H7 (cell line): ENCODE measurements at places on chromosomes 13 and 19. TPM values are rescaled to one million over a fixed set of nuclear protein-coding genes. Genes with fewer than 3 reads are reported as not detected.

GRCh38 chr13:37418490-37418889 lies 180.1 kb downstream of the POSTN start:
- no peak for DNase-seq

- DNase-seq = peak; percentile 96
These were observed 19.6 kb upstream of the EPHX3 start for GRCh38 chr19:15251749-15252397.

- DNase-seq = no peak
These were observed 994.2 kb downstream of the UQCRFS1 start for GRCh38 chr19:28218728-28219127.

GRCh38 chr13:101917833-101918661 lies 465.6 kb downstream of the ITGBL1 start:
- DNase-seq = peak; percentile 51

DNA sequence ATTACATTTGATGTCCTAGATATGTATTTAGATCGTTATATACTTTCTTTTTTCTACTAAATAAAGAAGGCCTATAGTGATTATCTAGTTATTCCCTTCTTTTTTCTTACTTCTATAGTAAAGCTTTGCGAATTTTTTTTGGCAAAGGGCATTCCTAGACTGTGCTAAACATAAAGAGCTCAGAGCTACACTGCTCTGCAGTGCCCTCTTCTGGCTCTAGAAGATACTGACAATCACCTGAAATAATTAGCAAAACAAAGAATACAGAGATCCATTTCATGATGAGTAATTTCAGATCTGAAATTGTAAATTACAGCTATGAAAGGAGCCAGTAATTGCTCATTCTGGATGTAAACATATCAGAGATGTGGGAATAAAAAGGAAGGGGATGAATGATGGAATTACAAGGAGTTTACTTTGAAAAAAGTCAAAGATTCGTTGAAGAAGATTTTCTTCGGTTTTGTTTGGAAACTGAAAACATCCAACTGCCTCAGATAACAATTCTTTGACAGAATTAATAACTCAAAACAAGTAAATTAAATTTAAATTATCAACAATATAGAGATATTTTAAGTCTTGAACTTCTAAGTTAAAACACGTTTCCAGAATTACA lies 288.5 kb downstream of the NALCN start:
- DNase-seq = peak; percentile 38

GRCh38 chr13:109145631-109146030 lies 516.2 kb downstream of the MYO16 start:
- peak; percentile 67 for DNase-seq

DNA sequence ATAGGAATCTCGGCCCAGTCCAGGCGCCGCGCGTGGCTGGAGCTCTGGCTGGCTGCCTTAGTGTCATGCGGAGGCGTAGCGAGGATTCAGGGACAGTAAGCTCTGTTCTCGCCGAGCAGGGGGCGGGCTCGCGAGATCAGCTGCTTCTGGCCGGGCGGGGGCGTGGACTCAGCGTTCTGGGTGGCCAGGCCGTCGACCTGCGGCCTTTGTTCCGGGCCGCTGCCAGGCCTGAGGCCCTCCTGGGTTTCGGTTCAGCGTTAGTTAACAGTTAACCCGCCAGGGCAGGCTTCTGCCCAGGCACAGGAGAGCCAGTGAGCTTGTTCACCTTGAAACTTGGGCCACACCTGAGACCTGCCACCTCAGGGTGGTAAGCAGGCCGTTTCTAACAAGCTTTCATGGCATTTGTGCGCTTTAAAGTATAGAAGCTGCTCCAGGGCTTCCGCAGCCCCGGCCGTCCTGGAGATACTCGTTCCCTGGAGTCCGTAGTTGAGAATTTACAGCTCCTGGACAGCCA lies 332.2 kb upstream of the SGCG start:
- peak; percentile 85 for DNase-seq

- DNase-seq = no peak
These were observed 3.4 kb downstream of the TMEM59L start for GRCh38 chr19:18616023-18616422.

DNA sequence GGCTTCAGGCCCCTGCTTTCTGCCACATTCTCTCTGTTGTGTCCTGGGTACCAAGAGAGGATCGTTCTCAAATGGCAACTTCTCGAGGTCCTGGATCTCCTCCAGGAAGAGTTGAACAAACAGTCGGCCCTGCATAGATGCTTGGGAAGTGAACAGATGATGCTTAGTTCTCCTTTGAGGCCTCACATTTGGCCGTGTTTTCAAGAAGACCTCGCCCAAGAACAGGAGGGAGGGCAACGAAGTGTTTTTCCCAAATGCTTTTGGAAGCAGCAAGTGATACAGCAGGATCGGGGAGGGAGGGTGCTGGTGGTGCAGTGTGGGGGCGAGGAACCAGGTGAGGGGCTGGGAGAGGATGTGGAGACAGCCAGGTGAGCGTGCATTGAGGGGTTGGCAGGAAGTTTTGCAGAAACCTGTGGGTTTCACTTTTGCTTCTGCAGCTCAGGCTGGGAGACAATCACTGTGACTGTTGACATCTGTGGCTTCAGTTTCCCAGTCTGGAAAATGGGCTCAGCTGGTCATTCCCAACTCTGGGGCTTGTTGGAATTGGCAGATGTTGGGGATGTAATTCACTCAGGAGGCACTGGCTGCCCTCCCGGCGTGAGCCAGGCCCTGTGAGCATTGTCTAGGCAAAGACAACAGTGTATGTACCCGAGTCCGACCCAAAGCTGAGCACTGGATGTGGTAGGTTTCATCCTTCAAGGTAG lies 21.6 kb downstream of the MAST3 start:
- DNase-seq = peak; percentile 43

- no peak for DNase-seq
These were observed 359.8 kb upstream of the HTR2A start for GRCh38 chr13:47256618-47257017.

DNA sequence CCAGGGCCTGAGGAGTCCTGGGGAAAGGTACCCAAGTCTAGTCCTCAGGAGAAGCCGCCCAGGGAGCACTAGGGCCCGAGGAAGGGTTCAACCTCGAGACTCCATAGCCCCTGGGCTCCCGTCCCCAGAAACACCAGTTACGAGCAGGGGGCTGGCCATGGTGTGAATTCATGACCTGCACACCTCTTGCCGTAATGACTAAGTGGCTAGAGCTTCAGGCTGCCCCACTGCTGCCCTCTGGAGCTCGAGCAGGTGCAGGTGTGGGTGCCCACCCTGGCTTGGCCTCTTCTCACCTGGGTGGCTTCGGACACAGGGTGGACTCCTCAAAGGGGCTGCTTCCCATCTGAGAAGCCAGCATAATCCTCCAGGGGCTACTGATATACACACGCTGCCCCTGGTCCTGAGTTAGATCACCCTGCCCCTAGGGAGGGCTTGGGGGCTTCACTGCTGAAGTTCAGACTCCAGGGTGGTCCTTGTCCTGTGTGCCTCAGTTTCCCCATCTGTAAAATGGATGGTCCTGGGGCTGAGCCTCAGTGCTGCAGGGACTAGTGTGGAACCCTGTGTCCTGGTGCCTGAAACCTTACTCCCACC lies 13.6 kb downstream of the SPC24 start:
- DNase-seq = peak; percentile 56

DNA sequence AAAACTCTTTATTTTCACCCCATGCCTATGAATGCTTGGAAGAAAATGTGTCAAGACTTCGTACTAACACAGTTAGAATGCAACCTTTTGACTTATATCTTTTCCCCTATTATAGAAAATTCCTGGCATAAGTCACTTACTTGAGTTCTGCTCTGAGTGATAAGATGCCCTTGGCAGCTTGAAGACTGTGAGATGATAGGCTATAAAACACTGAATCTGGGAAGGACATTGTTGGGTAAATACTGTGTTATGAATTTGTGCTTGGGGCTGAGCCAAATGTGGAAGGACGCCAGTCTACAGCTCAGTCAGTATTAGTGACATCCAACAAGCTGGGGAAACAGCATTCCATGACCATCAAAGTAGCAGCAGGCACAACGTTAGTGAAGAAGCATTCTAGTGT lies 368.0 kb upstream of the SGCG start:
- DNase-seq = no peak

DNA sequence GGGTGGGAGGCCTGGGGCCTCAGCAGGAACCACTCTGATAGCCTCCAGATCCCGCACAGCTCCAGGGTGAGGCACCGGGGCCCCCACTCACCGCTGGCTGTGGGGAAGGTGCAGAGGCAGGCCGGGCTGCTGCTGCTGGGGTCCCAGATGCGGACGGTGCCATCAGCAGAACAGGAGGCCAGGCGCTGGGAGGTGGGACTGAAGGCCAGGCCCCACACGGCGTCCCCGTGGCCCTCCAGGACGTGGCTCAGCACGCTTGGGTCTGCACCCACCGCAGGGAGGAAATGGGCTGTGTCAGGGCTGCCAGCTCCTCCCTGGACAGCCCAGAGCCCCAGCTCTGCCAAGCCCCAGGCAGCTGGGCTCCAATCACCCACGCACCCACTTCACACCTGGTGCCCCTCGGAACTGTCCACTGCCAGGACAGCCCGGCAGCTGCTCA lies 6.1 kb upstream of the PRKD2 start:
- DNase-seq = peak; percentile 55

GRCh38 chr19:57706346-57706745 lies 2.7 kb downstream of the ZNF154 start:
- no peak for DNase-seq

DNA sequence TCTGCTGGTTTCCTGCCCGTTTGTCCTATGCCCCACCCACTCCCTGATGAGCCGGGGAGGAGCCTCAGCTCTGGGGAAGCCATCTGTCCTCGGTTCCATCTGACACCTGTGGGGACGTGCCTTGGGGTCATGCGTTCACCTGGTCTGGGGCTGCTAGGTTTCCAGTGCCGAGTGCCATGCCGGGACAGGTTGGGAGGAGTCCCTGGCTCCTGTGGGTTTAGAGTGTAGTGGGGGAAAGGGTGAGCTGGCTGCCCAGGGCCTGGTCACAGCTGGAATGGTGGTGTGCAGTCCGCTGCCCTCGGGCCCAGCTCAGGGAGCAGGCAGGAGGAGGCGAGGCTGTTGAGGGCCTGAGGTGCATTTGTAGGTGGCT lies 2.5 kb downstream of the KDM4B start:
- peak; percentile 91 for DNase-seq

GRCh38 chr13:28413999-28414398 lies 80.9 kb downstream of the FLT1 start:
- no peak for DNase-seq

DNA sequence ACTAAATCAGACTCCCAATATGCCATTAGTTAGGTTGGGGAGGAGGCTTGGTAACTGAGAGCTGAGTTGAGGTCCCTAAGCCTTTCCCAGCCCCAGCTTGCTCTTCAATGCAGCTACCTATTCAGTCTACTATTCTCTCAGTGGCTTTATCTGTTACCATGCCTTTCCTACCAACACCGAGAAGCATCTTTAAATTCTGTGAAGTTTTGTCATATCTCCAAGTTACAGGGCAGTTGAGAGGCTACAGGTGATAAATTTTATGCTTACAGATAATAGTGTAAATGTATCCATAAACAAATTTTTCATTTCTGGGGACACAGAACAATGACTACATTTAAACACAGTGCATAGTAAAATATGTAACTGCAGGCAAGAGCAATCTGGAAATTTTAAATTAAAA lies 110.6 kb downstream of the ELF1 start:
- no peak for DNase-seq

DNA sequence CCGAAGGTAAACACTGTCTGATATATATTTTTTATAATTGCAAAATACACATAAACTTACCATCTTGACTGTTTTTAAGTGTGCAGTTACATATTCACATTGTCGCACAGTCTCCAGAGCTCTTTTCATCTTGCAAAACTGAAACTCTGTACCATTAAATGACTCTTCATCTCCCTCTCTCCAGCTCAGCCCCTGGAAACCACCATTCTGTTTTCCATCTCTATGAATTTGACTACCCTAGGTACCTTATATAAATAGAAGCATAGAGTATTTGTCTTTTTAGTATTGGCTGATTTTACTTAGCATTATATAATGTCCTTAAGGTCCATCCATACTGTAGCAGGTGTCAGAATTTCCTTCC lies 45.8 kb downstream of the LRCH1 start:
- no peak for DNase-seq

Gene DCT
- 0.04 TPM in 1 of 2 replicates, not detected in the other for total RNA-seq

Gene ZNF625
- total RNA-seq = 7.7 and 12.9 TPM in 2 replicates

Gene HTR2A
- 0.04 TPM in 1 of 2 replicates, not detected in the other for total RNA-seq

Gene GRK1
- 0.14 and 0.33 TPM in 2 replicates for total RNA-seq

Gene UBA52
- 1,268 and 1,295 TPM in 2 replicates for total RNA-seq
